ENCODE measurements at places on chromosomes 3 and 15.

- DNase-seq: no peak
- H3K36me3 ChIP-seq: no peaks in the 10 kb centered on the region
- H3K4me1 ChIP-seq: peaks cover 21% of the 10 kb centered on the region
- no peak overlapping the region for H3K4me3 ChIP-seq
Observed at GRCh38 chr3:58082047-58082446, 73.8 kb downstream of the FLNB start.

GRCh38 chr3:128760881-128761280 lies 34.9 kb downstream of the RAB7A start:
- no peaks in the 10 kb centered on the region for H3K36me3 ChIP-seq
- H3K4me3 ChIP-seq: no peak overlapping the region
- DNase-seq: no peak
- H3K4me1 ChIP-seq: no peaks in the 10 kb centered on the region
- no peak overlapping the region for H3K27ac ChIP-seq

DNA sequence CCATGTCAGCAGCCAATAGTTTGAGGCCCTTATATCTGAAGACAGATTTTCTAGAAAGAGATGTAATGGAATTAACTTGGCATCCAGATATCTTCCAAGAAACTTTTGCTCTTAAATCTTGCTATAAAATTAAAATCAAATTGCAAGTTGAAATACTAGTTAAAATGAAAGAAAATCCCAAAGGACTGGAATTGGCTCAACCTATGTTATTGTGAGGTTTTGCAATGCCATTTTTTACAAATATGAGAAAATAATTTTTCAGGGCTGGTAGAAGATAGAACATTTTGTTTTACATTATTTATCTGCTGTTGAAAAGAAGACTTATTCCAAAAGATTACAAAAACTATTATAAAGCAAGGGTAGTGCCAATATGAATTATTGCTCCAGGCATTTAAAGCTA lies 92.2 kb upstream of the AGTR1 start:
- no peak overlapping the region for H3K27ac ChIP-seq
- no peak for DNase-seq

DNA sequence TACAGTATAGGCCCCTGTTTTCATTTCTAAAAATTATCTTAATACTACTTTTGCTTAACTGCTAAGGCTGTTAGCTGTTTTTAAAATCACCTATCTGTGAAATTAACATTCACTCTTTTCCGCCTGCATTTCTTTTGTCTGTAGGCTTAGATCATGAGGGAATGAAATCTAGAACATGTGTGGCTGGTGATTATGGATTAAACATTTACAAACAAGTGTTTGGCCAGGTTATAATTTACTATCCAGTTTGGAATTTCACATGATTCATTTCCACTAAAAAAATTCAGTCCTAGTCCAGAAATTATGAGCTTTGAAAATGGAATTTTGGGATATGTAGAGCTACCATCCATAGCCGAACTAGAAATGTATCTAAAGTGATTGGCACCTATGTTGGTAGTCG lies 39.1 kb downstream of the GOLM2 start:
- no peaks in the 10 kb centered on the region for H3K36me3 ChIP-seq
- no peaks in the 10 kb centered on the region for H3K27me3 ChIP-seq
- H3K27ac ChIP-seq: peak overlapping the region; percentile 11

GRCh38 chr3:23659840-23660430 lies 145.8 kb upstream of the UBE2E1 start:
- peak overlapping the region; percentile 38 for H3K27ac ChIP-seq
- H3K36me3 ChIP-seq: no peaks in the 10 kb centered on the region
- peaks cover 36% of the 10 kb centered on the region for H3K4me1 ChIP-seq
- no peak overlapping the region for H3K4me3 ChIP-seq
- no peak for DNase-seq

- peaks cover 33% of the 10 kb centered on the region for H3K4me1 ChIP-seq
- H3K27me3 ChIP-seq: no peaks in the 10 kb centered on the region
- peak overlapping the region; percentile 75 for H3K4me3 ChIP-seq
- H3K27ac ChIP-seq: peak overlapping the region; percentile 83
- no peaks in the 10 kb centered on the region for H3K36me3 ChIP-seq
Observed at GRCh38 chr3:101828276-101828675, 21.0 kb upstream of the NFKBIZ start.

DNA sequence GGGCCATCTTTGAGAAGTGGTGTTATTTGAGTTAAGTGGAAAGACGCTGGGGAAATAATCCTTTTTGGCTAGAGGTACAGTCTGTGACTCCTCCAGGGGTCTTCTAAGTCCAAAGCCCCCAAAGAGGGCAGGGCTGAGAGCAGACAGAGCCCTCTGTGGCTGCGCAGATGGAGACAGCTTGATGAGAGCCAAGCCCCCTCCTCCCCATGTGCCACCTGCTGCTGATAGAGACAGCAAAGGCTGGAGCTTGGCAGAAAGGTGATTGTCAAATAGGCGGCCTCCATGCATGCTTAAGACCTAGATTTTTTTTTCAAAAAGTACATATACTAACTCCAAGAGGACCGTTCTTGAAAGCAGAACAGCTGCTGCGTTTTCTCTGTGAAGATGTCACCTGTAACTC lies 72.4 kb downstream of the CRYGS start:
- no peak overlapping the region for H3K4me3 ChIP-seq
- no peaks in the 10 kb centered on the region for H3K36me3 ChIP-seq
- no peak for DNase-seq
- no peaks in the 10 kb centered on the region for H3K27me3 ChIP-seq
- H3K4me1 ChIP-seq: 0 out of 2 replicates have a peak, but pooled peaks cover 4% of the 10 kb centered on the region

GRCh38 chr15:88241060-88241459 lies 15.5 kb downstream of the NTRK3 start:
- DNase-seq: no peak
- H3K27me3 ChIP-seq: no peaks in the 10 kb centered on the region

- no peaks in the 10 kb centered on the region for H3K27me3 ChIP-seq
- DNase-seq: no peak
- H3K27ac ChIP-seq: no peak overlapping the region
- H3K36me3 ChIP-seq: no peaks in the 10 kb centered on the region
Observed at GRCh38 chr3:16386561-16386960, 121.5 kb downstream of the OXNAD1 start.

- peak; percentile 75 for DNase-seq
- peaks cover 60% of the 10 kb centered on the region for H3K27me3 ChIP-seq
- no peaks in the 10 kb centered on the region for H3K4me1 ChIP-seq
- no peak overlapping the region for H3K4me3 ChIP-seq
Observed at GRCh38 chr15:74291101-74292071, 55.3 kb downstream of the CCDC33 start.

- no peaks in the 10 kb centered on the region for H3K36me3 ChIP-seq
- no peaks in the 10 kb centered on the region for H3K4me1 ChIP-seq
- DNase-seq: no peak
- no peak overlapping the region for H3K27ac ChIP-seq
Observed at GRCh38 chr3:15979495-15979894, 181.7 kb upstream of the ANKRD28 start.

DNA sequence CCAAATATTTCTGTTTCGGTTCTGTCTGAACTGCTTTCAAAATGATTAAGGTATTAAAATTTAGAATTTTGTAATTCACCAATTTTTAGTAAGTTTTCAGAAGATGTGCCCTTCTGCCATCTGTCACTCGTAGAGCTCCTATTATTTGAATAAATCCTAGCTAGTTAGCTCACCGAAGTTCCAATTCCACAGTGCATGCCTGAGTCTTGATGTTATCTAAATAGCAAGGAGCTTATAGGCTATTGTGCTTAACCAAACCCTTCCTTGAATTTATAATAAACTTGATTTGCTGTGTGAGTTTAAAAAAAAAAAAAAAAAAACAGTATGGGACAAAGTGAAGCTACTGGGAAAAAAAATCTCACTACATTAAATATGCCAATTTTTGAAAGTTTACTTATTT lies 18.7 kb downstream of the ATP13A3 start:
- no peak overlapping the region for H3K27ac ChIP-seq
- DNase-seq: no peak
- no peaks in the 10 kb centered on the region for H3K27me3 ChIP-seq
- H3K4me1 ChIP-seq: no peaks in the 10 kb centered on the region
- no peaks in the 10 kb centered on the region for H3K36me3 ChIP-seq

- H3K4me1 ChIP-seq: no peaks in the 10 kb centered on the region
- H3K27ac ChIP-seq: no peak overlapping the region
- DNase-seq: no peak
- no peaks in the 10 kb centered on the region for H3K36me3 ChIP-seq
Observed at GRCh38 chr3:24278543-24278942, 216.1 kb downstream of the THRB start.

- no peak overlapping the region for H3K27ac ChIP-seq
- H3K36me3 ChIP-seq: no peaks in the 10 kb centered on the region
- no peaks in the 10 kb centered on the region for H3K4me1 ChIP-seq
- DNase-seq: no peak
- H3K4me3 ChIP-seq: no peak overlapping the region
Observed at GRCh38 chr15:48634893-48635292, 10.6 kb downstream of the FBN1 start.

- no peak overlapping the region for H3K4me3 ChIP-seq
- no peaks in the 10 kb centered on the region for H3K27me3 ChIP-seq
- peaks cover 24% of the 10 kb centered on the region for H3K4me1 ChIP-seq
- no peaks in the 10 kb centered on the region for H3K36me3 ChIP-seq
- no peak for DNase-seq
Observed at GRCh38 chr3:123518892-123519485, 65.9 kb downstream of the HACD2 start.

DNA sequence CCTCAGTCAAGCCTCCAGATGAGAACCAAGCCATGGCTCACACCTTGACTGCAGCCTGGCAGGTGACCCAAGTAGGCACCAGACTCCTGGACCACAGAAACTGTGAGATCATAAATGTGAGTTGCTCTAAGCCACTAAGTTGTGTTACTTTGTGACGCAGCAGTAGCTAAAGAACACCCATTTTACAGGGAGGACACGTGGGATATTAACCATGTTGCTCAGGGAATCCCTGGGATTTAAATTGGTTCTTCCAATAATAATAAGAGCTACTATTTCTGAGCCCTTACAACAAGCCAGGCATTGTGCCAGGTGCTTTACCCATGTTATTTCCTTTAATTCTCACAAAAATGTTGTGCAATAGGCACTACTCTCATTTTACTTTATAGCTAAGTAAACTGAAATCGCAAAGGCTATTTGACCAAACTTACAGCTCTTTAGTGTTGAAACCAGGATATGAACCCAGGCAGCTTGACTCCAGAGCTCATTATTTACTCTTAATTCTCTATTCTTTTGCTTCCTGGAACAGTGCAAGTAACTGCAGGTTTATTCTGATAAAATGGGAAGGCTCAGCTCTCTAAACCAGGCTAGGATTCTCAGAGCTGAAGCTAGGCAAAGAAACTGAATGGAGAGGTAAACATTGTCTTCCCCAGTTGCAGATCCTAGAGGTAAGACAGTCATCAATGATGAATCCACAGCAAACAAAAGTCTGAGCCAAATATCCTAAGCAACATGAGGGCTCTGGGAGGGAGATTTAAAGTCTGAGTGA lies 294.4 kb downstream of the KBTBD8 start:
- no peaks in the 10 kb centered on the region for H3K27me3 ChIP-seq
- no peak overlapping the region for H3K4me3 ChIP-seq
- H3K36me3 ChIP-seq: no peaks in the 10 kb centered on the region
- H3K4me1 ChIP-seq: no peaks in the 10 kb centered on the region
- no peak overlapping the region for H3K27ac ChIP-seq

GRCh38 chr3:98680723-98681122 lies 82.4 kb upstream of the ST3GAL6 start:
- no peak for DNase-seq
- H3K27me3 ChIP-seq: no peaks in the 10 kb centered on the region
- H3K27ac ChIP-seq: no peak overlapping the region

GRCh38 chr3:111336511-111336910 lies 205.5 kb upstream of the CD96 start:
- H3K4me3 ChIP-seq: no peak overlapping the region
- no peak overlapping the region for H3K27ac ChIP-seq
- no peaks in the 10 kb centered on the region for H3K27me3 ChIP-seq
- H3K4me1 ChIP-seq: no peaks in the 10 kb centered on the region
- H3K36me3 ChIP-seq: no peaks in the 10 kb centered on the region

- DNase-seq: peak; percentile 30
- no peaks in the 10 kb centered on the region for H3K36me3 ChIP-seq
- H3K27ac ChIP-seq: no peak overlapping the region
Observed at GRCh38 chr3:127652246-127652995, 20.3 kb upstream of the ABTB1 start.

- H3K27me3 ChIP-seq: no peaks in the 10 kb centered on the region
- peak overlapping the region; percentile 98 for H3K27ac ChIP-seq
- peaks cover 48% of the 10 kb centered on the region for H3K4me1 ChIP-seq
- peak; percentile 96 for DNase-seq
Observed at GRCh38 chr15:70504299-70504951, 258.9 kb downstream of the UACA start.

GRCh38 chr3:30294241-30294667 lies 312.1 kb upstream of the TGFBR2 start:
- H3K36me3 ChIP-seq: no peaks in the 10 kb centered on the region
- H3K4me1 ChIP-seq: no peaks in the 10 kb centered on the region
- H3K4me3 ChIP-seq: no peak overlapping the region
- H3K27me3 ChIP-seq: no peaks in the 10 kb centered on the region
- no peak for DNase-seq
- H3K27ac ChIP-seq: no peak overlapping the region

DNA sequence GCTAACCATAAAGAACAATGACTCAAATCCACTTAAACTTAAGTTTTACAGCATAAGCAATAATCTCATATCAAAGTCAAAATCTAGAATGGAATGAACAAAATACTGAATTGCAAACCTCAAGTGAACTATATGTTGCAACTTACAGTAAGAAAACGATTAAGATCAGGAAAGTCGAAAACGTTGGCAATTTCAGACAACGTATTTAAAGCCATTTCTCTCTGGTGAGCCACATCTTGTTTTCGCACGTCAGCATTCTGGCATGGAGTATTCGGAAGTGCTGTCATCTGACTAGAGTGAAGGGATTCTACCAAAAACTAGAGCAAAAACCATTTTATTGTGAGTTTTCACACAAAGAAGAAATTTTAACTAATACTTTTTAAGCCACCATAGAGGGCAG lies 28.5 kb downstream of the ATR start:
- H3K36me3 ChIP-seq: peaks cover 2% of the 10 kb centered on the region
- no peaks in the 10 kb centered on the region for H3K4me1 ChIP-seq
- no peaks in the 10 kb centered on the region for H3K27me3 ChIP-seq
- no peak overlapping the region for H3K27ac ChIP-seq

DNA sequence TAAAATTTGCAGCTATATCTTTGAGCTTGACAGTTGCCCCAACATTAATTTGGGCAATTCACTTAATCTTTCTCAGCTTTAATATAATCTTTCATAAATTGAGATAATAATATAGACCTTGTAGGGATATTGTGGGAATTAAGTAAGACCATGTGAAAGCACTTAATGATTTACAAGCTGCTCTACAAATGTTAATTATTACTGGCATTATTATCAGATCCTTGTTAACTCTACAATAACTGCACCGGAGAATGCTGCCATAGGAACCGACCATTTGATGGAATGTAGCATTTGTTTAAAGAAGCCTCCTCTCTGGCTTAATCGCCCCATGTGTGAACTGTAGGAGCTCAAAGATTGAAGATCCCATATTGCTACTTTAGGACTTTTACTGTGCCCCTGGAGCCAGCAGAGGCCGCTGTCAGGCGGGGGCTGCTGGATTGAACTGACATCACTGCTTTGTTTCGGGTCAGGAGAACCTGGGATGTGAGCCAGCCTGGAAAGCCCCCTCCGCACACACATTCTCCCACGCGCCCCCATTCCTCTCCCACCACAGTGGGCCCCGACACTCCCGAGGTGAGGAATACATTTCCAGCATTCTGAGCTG lies 154.2 kb upstream of the TNIK start:
- H3K27ac ChIP-seq: no peak overlapping the region
- H3K4me3 ChIP-seq: no peak overlapping the region
- peak; percentile 22 for DNase-seq

GRCh38 chr15:32790352-32790999 lies 72.7 kb downstream of the GREM1 start:
- H3K36me3 ChIP-seq: no peaks in the 10 kb centered on the region
- DNase-seq: no peak
- H3K27me3 ChIP-seq: no peaks in the 10 kb centered on the region
- H3K27ac ChIP-seq: no peak overlapping the region
